Smooth muscle cell of bladder (primary cell): ENCODE measurements at places on chromosomes 2 and 18. TPM values are rescaled to one million over a fixed set of nuclear protein-coding genes. Genes with fewer than 3 reads are reported as not detected.

Gene DDX1
- 58.7 and 69.1 TPM in 2 replicates for total RNA-seq

Gene PSD4
- 1.1 and 3.4 TPM in 2 replicates for total RNA-seq

Gene SAG
- total RNA-seq, result not detected in 2 replicates

Gene HK2
- 86.0 and 91.0 TPM in 2 replicates for total RNA-seq

Gene PSMA8
- not detected in 2 replicates for total RNA-seq

Gene DYSF
- 0.14 and 0.65 TPM in 2 replicates for total RNA-seq

Gene SIX3
- total RNA-seq, result not detected in 2 replicates

Gene CYP27C1
- total RNA-seq, result 0.18 and 0.28 TPM in 2 replicates

Gene ADAM23
- total RNA-seq, result 6.3 and 8.2 TPM in 2 replicates

Gene FBXO48
- 0.28 TPM in 2 replicates for total RNA-seq

Gene ROCK2
- total RNA-seq, result 40.5 and 52.5 TPM in 2 replicates

Gene LIMS4
- 1.1 TPM in 2 replicates for total RNA-seq

Gene ZC3H15
- 60.2 and 65.9 TPM in 2 replicates for total RNA-seq

Gene ALK
- total RNA-seq, result under 0.01 TPM in 2 replicates

Gene MDH1B
- total RNA-seq, result 1.4 and 2.0 TPM in 2 replicates

Gene CHRND
- not detected in 2 replicates for total RNA-seq
